ENCODE measurements at places on chromosomes 4 and X.

DNA sequence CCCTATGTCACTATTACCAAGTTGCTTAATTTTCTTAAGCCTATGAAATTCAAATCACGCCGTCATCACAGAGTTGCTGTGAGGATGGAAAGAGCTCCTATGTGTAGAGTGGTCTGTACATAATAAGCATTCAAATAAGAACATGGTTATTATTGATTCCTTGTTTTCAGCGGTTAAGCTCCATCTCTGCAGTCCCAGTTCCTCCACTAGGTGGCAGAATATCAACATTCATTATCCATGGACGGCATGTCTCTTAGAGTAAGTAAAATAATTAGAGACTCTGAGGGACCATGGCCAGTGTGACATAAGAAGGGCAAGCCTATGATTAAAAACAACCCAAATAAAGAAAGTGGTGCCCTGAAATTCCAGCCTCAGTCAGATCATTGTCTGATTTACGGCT, 132.5 kb upstream of the NHS start:
- DNase-seq = peak; percentile 1

GRCh38 chr4:186725469-186726425, 2.1 kb upstream of the FAT1 start:
- DNase-seq = no peak

DNA sequence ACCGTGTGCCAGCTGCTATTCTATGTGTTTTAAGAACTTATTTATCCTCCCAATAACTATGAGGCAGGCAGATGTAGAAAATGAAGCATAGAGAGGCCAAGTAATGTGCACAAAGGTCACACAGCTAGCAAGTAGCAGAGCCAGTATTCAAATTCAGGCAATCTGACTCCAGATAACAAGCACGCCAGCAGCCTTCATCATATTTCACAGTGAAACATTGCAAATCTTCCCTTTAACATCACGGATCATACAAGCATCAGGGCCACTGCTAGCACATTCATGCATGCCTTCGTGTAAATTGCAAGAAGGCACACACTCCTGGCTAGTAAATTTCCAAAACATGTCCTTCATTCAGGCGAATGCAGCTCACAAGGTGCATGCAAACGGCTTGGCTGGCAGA, 33.1 kb downstream of the MAOB start:
- no peak for DNase-seq

- no peak for DNase-seq
Observed at GRCh38 chr4:16745009-16745635, 153.3 kb downstream of the LDB2 start.

GRCh38 chr4:17093481-17093880, 195.0 kb upstream of the LDB2 start:
- no peak for DNase-seq

DNA sequence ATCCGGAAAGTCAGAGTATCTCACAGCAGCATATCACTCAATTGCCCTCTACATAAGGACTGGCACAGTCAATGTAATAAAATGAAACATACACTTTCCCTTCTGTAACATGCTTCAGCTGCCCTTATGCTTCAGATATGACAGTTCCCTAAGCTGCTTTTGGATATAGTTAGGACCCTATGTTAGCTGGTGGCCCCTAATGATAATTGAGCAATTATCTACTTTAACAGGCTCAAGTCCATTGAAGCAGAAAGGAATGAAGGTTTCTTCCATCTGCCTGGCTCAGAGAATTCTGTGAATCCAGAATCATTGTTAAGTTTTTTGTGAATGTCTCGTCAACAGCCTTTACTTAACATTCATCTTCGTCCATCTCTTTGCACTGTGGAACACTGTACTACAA, 951.2 kb upstream of the DIAPH2 start:
- no peak for DNase-seq

DNA sequence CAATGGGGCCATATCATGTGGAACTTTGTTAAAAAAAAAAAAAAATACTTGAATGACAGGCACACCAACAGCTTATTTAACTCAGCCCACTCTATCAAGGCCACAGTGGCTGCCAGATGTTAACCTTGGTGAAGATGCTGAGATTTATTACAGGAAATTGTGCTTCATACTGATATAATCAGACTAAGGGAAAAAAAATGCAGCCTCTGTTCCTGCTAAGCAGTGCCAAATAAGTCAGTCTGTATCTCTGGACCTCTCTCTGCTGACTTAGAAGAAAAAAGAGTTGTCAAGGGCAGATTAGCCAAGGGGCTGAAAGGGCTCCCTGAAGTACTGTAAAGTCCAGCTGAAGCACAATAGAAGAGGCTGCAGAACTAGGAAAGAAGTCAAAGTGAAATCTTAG, 677.7 kb upstream of the HTR2C start:
- DNase-seq = no peak

GRCh38 chrX:7159149-7159861, 11.4 kb upstream of the PUDP start:
- DNase-seq = no peak

- DNase-seq = no peak
Observed at GRCh38 chr4:101156619-101157310, 190.6 kb downstream of the PPP3CA start.

GRCh38 chr4:183413234-183414200, 30.9 kb upstream of the CDKN2AIP start:
- DNase-seq = no peak

DNA sequence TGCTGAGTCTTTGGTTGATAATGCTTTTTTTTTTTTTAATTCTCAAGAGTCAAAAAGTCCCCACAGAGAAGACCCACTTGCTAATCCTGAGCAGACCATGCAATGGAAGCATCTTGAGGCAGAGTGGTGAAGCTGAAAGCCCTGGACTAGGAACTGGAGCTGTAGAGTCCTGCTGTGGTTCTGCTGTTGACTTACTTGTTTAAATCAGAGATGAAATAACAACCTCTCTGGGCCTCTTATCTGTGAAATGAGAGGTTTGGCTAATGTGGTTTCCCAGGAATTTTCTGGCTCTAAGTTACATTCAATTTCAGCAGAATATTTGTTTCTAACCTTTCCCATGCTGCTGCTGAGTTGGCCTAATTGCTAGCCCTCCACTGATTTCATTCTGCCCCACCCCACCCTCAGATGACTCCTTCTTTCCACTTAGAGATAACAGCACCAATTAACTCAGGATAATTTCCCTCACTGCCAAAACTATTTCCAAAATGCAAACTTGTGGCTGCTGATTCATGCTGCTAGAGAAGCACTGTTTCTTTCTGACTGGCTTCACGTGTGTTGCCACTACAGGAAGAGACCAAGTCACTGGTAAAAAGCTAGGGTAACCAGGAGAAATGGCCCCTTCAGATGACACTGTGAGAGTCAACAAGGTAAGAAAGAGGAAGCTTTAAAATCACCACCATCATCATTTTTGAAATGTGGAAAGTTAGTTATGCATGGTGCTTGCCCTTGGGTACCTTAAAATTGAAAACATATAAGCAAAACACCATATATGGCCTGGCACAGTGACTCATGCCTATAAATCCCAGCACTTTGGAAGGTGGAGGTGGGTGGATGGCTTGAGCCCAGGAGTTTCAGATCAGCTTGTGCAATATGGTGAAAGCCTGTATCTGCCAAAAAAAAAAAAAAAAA, 326.4 kb downstream of the DCHS2 start:
- no peak for DNase-seq

- no peak for DNase-seq
Observed at GRCh38 chr4:129264008-129264657, 168.2 kb downstream of the C4orf33 start.

DNA sequence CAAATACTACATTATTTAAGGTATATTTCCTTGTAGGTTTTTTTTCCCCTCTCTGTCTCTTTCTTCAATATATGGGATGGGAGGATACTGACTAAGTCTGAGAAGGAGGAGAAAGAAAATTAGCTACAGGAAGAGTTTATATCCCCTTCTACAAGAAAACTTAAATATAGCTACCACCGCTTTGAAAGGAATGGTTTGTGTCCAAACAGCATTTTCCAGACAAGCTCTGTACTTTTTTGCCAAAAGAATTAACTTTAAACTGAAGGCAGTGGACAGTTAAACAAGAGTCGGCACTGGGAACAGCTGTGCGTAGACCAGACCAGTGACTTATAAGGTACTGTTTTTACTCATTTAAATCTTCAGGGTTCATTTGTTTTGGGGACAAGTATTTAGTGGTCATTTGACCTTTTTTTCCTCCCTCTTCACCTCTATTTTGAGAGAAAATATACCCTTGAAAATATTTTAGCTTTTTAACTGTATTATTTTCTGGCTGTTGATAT, 303.7 kb downstream of the ARHGAP24 start:
- DNase-seq = no peak

- DNase-seq = no peak
Observed at GRCh38 chrX:20271186-20271585, 4.5 kb upstream of the RPS6KA3 start.

DNA sequence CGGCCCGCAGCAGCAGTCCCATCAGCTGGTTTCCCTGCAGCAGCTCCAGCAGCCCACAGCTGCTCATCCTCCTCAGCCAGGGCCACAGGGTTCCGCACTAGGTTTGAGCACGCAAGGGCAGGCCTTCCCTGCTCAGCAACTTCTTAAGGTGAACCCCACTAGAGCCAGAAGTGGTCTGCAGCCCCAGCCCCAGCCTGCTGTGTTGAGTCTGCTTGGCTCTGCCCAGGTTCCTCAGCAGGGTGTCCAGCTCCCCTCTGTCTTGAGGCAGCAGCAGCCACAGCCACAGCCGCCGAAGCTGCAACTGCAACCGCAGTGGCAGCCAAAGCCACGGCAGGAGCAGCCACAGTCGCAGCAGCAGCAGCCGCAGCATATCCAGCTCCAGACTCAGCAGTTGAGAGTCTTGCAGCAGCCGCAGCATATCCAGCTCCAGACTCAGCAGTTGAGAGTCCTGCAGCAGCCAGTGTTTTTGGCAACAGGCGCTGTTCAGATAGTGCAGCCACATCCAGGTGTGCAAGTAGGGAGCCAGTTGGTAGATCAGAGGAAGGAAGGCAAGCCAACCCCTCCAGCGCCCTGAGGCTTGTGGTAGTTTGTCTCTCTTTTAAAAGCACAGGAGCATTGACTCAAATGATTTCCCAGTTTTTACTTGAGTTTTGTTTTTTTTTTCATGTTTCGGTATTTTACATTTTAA, 4.6 kb downstream of the SUPT20HL1 start:
- DNase-seq = no peak

- DNase-seq = no peak
Observed at GRCh38 chrX:22699581-22700091, 300.1 kb upstream of the DDX53 start.

DNA sequence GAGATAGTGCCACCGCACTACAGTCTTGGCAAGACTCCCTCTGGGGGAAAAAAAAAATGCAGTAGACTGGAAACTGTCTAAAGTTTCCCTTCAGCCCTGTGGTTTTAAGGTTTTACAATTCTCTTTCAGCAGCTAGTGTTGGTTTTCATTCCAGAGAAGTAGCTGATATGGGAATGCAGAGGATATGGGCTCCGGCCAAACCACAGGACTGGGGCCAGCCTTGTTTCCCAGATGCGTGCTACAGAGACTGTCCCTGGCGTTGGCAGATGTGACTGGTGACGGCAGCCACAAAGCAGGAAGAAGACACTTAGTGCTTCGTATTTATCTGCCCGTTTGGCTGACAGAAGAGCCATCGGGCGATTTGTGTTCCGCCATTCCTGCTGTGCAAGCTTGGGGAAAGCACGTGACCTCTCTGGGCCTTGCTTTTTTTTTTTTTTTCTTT, 43.2 kb downstream of the ZBTB49 start:
- no peak for DNase-seq

DNA sequence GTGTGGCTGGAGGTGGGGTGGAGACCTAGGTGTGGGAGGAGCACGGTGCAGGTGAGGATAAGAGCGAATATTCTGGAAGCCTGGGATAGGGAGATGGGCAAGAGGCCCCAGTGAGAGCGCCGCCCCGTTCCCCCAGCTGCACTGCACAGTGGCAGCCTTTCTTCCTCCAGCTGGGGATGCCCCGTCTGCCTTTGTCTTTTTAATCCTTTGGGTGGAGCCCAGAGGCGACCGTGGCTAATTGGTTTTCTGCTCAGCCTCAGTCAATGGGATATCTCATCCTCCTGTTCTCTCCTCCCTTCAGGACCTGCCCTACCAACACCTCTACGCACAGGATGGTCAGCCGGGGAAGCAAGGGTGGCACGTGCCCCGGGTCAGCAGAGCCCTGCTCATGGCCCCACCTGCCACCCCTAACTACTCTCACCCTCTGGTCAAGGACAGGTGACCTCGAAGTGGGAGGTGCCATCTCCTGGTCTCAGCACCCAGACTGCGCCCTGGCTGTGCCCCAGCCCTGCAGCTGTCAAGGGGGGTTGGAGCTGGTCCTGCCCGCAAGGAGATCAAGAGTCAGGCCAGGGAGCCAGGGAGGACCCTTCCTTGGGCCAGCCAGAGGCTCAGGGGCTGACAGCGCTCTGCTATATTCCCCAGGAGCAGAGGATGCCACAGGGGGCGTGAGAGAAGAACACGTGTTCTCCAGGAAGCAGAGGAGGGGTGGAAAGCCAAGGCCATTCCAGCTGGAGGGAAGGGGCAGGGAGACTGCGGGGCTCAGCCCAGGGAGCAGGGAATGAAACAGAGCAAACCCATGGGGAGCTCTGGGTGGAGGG, 64.0 kb downstream of the ADRA2C start:
- DNase-seq = no peak

GRCh38 chrX:42127563-42127962, 204.2 kb upstream of the CASK start:
- DNase-seq = no peak

- no peak for DNase-seq
Observed at GRCh38 chr4:139241086-139241783, 38.8 kb downstream of the MGARP start.

- peak; percentile 40 for DNase-seq
Observed at GRCh38 chr4:55947912-55948725, 626 bp upstream of the CEP135 start.

GRCh38 chr4:167177925-167178324, 56.4 kb downstream of the SPOCK3 start:
- no peak for DNase-seq

- DNase-seq = peak; percentile 41
Observed at GRCh38 chrX:119755981-119756533, 2.3 kb upstream of the SOWAHD start.

DNA sequence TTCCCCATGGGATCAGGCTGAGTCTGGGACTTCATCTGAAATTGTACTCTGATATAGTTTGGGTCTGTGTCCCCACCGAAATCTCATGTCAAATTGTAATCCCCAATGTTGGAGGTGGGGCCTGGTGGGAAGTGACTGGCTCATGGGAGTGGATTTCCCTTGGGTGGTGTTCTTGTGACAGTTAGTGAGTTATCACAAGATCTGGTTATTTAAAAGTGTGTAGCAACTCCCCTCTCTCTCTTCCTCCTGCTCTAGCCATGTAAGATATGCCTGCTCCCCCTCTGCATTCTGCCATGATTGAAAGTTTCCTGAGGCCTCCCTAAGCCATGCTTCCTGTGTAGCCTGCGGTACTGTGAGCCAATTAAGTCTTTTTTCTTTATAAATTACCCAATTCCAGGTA, 61.0 kb downstream of the RASGEF1B start:
- no peak for DNase-seq

DNA sequence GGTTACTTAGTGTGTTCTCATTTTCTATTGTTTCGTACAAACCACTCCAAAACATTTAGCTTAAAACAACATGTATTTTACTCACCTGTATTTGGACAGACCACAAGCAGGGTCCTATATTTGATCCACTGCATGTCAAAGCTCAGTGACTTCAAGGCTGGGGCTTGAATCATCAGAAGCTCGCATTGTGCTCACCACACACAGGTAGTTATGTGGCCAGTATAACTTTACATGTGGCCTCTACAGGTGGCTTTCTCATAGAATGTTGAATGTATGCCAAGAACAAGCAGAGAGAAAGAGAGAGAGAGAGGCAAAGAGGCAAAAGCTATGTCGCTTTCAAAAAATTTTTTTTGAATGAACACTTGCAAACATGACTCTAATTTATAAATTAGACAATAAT, 107.6 kb downstream of the QRFPR start:
- no peak for DNase-seq

- DNase-seq = no peak
Observed at GRCh38 chr4:83255584-83255983, 29.0 kb downstream of the COQ2 start.

Measured in T follicular helper cell (primary cell).